ENCODE measurements at places on chromosomes 2 and 18.

GRCh38 chr2:25073025-25073424, 31.1 kb downstream of the EFR3B start:
- no peak for DNase-seq

DNA sequence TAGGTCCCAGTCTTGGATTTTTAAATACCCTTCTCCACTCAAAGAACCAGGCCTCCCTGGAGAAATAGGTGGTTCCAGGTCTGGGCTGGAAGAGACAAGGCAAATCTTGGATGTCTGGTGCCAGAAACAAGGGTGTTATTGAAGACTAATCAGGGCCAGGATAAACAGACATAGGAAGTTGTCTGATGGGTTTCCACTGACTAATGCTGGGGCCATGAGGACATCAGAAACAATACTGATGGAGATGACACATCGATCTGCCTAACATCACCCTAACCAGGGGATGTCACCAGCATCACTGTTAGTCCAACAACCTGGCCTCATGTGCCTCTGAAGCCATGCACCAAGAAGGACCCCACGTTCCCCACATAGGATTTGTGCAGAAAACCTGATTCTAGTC, 42.5 kb upstream of the GLI2 start:
- no peak for DNase-seq

- peak; percentile 49 for DNase-seq
Observed at GRCh38 chr2:10385501-10385900, 62.6 kb downstream of the ODC1 start.

- no peak for DNase-seq
Observed at GRCh38 chr2:51650769-51651168, 618.8 kb upstream of the NRXN1 start.

GRCh38 chr2:165957030-165957675, 3.6 kb upstream of the TTC21B start:
- DNase-seq: no peak

DNA sequence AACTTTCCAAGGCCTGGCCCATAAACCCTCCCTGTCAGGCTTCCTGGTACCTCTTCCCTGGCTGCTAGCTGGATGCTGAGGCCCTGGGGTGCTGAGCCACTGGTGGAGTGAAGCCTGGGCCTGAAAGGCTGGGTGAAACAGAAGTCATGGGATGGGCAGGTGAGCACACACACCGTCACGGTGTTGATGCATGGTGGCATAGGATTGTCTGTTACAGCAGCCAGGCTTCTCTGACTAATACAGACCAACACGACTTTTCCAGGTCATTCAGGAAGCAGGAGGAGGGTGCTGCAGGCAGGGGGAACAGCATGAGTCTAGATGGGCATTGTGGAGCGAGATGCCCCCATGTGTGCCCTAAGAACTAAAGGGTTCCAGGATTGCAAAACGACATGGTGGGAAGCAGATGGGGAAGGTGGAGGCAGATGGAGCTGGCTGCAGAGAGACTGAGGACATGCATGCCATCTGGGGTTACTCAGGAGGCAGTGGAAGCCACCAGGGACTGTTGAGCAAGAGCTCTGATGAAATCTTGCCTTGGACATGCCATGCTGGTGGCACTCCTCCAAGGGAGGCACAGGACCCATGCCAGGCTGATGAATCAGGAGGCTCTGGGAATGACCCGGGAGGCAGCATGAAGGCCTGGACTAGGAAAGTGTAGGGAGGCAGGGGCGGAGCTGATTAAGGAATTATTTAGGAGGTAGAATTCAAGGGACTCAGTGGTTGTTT, 480.9 kb downstream of the TSN start:
- DNase-seq: peak; percentile 24

DNA sequence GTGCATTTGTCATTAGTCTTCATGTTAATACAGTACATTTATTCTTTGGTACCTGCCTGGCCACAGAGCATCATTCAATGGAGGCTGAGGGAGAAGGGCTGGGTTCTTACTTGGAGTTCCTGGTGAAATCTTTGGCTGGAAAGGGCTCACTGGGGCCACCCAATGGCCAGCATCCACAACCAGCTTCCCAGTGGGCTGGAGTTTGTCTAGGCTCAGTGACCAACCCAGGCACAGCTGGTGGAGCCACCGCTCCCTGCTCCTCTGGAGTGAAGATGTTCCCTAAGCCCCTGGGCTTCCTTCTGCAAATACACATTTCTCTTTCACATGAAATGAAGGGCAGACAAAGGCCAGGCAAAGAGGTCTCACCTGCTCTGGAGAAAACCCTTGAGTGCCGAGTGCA, 34.4 kb downstream of the EHD3 start:
- no peak for DNase-seq

DNA sequence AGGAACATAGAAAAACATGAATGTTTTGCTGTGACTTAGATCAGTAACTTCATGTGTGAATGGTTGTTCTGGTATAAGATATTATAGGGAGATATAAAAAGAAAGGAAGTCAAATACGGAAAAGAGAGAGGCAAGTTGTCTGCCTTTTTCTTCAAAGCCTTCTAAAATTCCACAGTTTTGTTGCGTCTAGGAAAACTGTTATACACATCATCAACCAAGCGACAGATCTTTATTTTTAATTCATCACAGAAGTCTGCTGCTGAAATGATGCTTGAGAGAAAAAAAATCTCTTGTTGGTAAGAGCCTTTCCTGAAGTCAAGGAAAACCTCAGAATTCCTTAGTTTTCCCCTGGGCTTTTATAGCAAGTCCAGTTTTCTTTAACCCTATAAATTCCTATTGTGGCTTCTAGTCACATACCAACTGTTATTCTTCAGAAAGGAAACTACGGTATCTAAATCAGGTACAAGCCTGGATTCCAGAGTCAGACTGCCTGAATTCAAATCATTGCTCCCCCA, 36.3 kb upstream of the TANC1 start:
- DNase-seq: no peak

GRCh38 chr2:75920859-75921551, 210.3 kb upstream of the GCFC2 start:
- no peak for DNase-seq

DNA sequence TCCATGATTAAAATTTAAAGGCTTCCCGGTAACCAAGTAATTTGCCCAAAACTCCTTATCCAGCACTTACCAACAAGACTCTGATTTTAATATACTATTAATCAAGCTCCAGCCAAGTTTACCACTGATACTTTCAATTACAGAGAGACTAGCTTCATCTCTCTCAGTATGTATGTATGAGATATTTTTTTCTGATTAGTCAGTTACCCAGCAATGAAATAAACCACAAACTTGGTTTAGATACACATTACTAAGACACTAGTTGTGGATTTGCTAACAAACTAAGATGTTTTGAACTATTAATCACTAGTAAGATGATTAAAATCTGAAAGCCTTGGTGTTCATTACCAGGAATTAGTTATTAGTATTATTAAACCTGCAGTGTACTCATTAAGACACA, 1272.2 kb upstream of the ACVR2A start:
- no peak for DNase-seq

DNA sequence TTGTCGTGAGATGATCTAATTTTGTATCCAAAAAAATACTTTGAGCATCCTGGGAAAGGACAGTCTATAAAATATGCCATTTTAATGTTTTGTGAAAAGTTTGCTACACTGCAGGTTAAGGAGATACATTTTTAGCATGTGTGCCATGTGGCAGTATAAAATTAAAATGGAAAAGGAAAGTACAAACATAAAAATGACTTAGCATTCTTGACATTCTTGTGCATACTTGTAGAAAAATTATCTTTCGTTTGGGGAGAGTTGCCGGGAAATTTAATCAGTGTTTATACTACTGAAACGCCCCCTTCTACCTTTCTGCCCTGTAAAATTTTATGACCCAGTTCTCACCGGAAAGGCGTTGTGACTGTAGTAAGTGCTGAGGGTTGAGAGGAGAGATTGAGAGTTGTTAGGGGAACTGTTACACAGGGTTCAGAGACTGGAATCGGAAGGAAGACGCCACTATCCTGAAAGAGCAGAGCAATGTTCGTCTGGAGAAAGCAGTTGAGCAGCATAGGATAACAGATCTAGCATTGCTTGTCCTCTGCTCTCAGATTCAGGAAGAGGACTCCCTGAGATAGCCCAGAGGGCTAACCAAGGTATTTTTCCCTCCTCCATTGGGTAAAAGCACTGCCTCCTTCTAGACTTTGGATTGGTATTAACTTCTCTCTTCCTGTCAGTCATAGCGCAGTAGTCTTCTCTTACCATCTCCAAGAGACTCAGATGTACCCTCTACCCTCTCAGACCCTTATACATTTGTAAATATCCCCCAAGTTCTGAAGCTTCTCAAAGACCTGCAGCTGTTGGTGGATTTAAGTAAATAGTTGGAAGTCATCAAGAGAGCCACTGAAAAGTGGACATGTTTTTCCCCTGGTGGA, 2.7 kb downstream of the CDH20 start:
- DNase-seq: peak; percentile 6

DNA sequence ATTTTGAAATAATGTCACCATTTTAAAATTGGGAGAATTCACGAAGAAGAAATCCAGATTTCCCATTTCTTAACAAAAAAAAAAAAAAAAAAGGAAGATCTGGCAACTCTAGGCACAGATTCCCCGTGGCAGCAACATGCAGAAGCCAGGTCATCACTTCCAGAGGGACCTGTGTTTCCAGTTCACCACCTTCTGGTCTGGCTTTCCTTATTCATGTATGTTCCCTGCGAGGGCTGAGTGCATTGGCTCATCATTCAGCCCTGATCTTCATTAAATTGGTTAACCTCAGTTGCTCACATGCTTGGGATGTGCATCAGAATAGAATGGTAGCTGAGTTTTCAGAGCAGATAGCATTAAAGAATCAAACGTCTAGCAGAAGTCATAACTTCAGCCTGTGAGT, 25.0 kb upstream of the MAP3K20 start:
- DNase-seq: no peak

- no peak for DNase-seq
Observed at GRCh38 chr18:35511428-35511827, 13.7 kb upstream of the INO80C start.

GRCh38 chr2:148888003-148888501, 13.0 kb downstream of the KIF5C start:
- DNase-seq: peak; percentile 62

- DNase-seq: no peak
Observed at GRCh38 chr2:25817630-25818029, 60.7 kb downstream of the ASXL2 start.

DNA sequence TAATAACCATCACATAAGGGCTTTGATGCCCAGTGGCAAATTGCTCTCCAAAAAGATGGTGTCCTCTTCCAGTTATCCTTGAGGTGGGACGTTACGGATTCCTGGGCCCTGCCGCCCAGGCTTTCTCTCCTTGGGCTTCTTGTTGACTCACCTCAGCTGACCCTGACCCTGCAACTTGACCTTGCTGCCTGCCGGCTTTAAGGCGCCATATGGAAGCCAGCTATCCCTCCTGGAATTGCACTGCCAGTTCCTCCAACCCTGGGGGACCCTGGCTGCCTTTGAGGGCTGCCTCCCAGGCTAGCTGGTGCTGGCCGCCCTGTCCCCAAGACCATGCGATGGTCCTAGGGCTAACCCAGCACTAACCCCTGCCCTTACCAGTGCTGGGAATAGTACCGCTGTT, 28.3 kb upstream of the B3GNT7 start:
- no peak for DNase-seq

DNA sequence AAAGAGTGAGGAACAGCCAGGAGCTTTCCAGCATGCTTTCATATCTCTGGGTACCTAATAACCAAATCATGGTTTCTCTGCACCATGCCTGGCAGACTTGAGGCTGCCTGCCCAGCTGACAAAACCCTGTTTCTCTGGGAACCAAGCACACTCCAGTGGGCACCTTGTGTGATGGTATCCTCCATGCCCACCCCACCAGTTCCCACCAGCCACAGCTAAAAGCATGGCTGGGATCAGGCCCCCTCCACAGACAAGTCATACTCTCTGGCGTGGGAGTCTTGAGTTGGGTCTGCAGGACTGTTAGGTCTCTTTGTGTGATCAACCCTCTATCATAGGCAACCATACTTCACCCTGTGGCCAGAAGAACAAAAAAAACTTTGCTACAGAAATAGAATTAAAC, 56.0 kb downstream of the TMEM163 start:
- no peak for DNase-seq

DNA sequence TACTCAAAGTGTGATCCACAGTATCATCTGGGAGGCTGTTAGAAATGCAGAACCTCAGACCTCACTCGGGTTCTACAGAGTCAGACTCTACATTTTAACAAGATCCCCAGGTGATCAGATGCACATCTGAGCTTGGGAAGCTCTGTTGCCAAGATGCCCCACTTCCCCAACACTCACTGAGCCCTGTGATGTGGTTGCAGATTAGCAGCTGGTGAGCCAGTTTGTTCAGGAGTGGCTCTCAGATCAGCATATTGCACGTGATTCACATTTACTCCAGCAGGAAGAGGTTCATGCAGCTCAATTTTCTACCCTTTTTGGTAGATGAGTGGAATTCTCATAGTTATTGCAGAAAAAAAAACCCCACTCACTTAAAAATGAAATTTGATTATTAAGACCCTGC, 96.4 kb downstream of the VIT start:
- DNase-seq: no peak

DNA sequence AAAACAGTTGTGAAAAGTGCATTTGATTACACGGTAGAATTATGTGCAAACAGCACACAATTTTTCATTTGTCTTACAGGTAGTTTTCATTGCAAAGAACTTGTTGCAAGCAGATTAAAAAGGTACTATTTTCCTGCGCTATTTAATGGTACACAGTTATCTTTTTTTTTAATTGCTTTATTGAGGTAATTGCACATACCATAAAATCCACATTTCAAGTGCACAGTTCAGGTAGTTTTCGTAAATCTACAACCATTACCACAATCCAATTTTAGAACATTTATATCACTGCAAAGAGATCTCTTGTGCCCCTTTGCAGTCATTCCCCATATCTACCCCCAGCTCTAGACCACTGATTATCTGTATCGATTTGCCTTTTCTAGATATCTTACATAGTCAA, 2.6 kb upstream of the GALNT1 start:
- DNase-seq: no peak

- no peak for DNase-seq
Observed at GRCh38 chr2:85560812-85561279, 447 bp downstream of the GGCX start.

DNA sequence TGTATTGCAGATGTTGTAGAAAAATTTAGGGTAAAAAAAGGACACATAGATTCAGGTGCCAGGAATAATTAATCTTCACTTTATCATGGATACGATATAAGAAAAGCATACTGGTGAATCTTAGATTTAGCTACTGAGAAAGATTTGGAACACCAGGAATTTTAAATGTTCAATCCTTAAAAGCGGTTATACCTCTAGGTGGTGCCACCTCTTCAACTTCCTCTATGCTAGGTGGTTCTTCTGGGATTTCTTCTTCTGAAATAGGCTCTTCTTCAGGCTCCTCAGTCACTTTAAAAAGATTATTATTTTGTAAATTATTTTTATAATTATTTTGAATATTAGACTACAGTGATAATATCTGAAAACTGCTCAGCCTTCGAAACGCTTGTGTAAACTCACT, 133.1 kb downstream of the TTN start:
- no peak for DNase-seq

DNA sequence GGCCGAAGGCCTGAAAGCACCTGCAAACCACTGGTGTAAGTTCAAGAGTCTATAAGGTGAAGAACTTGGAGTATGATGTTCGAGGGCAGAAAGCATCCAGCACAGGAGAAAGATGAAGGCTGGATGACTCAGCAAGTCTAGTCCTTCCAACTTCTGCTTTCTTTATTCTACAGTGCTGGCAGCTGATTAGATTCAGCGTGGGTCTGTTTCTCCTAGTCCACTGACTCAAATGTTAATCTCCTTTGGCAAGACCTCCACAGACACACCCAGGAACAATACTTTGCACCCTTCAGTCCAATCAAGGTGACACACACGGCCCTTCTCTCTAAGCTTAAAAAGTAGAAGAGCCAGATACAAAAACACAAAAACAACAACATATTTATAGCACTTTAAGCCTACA, 43.4 kb downstream of the NMS start:
- DNase-seq: no peak

GRCh38 chr2:194545978-194546377, 1111.0 kb upstream of the SLC39A10 start:
- DNase-seq: no peak

Measured in cerebellum (tissue), 4 donors.